SK-MEL-5 (cell line): ENCODE measurements at places on chromosomes 1 and 21. TPM values are rescaled to one million over a fixed set of nuclear protein-coding genes. Genes with fewer than 3 reads are reported as not detected.

DNA sequence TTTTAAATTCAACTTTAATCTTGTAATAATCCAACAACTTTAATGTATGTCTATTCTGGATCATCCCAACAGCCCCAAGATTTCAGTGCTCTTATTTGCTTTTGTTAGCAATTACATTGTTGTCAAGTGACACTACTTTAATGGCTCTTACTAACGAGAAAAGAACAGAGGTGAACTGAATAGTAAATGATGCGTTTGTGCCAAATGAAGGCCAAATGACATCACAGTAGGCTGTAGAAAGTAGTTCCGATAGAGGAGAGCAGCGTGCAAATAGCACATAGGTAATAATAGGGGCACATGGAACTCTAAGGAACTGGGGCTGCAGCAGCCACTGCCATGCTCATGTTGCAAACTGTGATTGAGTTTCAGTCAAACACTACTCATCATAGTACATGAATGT, 301.9 kb downstream of the LMX1A start:
- DNase-seq: no peak

GRCh38 chr1:42731585-42731984, 8.5 kb downstream of the CLDN19 start:
- DNase-seq: no peak

GRCh38 chr1:169245706-169246105, 121.9 kb downstream of the NME7 start:
- no peak for DNase-seq

GRCh38 chr1:1135339-1136136, 19.6 kb upstream of the C1orf159 start:
- DNase-seq: no peak

DNA sequence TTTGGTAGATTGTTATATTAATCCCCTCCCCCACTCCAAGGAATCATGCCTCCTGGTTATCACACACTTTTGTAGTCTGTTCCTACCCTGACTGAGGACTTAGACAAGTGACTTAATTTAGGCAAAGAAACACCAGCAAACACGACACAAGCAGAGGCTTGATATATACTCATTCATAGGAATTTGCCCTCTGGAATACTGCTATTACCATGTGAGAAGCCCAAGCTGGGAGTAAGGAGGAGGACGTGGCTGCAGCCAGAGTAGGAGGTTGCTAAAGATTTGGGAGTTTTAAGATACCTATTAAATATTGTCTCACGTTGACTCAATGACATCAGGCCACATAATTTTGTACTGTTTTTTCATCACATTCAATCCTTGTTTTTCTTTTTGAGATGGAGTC, 100.2 kb downstream of the LRRC53 start:
- DNase-seq: no peak

DNA sequence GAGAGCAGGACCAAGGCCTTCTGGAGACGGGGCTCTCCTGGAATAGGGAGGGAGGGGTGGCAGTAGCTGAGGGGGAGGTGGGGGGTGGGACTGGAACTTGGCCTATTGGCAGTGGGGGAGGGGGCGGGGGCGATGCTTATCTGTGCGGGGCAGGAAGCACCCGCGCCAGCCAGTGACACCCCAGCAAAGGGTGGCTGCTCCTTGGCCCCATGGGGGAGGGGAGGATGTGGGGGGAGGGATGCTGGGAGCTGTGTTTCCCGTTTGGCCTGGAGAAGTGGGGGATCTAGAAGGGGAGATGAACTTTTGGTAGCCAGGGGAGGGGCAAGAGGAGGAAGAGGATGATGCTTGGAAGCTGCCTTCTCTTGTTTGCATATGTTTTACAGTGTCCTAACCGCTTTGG, 11.0 kb downstream of the ZBTB7B start:
- no peak for DNase-seq

- DNase-seq: no peak
Observed at GRCh38 chr1:905071-905749, 18.5 kb upstream of the SAMD11 start.

DNA sequence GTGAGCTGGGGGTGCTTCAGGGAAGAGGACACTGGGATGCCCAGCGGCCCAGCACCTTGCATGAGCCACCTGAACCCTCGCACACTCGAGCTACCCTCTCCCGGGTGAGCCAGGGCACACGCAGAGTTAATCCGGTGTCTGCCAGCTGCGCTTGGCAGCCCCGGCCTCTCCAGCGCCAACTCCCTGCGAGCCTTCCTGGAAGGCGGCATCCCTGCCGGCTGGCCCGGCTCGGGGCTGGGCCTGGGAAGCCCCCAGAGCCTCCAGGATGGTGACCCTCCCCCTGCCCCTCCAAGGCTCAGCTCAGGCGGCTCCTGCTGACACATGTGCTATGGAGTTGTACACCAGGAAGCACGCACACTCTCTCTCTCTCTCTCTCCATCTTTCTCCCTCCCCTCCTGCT, 48.7 kb downstream of the RAP1GAP start:
- no peak for DNase-seq

- no peak for DNase-seq
Observed at GRCh38 chr1:183910845-183911244, 105.9 kb downstream of the RGL1 start.

DNA sequence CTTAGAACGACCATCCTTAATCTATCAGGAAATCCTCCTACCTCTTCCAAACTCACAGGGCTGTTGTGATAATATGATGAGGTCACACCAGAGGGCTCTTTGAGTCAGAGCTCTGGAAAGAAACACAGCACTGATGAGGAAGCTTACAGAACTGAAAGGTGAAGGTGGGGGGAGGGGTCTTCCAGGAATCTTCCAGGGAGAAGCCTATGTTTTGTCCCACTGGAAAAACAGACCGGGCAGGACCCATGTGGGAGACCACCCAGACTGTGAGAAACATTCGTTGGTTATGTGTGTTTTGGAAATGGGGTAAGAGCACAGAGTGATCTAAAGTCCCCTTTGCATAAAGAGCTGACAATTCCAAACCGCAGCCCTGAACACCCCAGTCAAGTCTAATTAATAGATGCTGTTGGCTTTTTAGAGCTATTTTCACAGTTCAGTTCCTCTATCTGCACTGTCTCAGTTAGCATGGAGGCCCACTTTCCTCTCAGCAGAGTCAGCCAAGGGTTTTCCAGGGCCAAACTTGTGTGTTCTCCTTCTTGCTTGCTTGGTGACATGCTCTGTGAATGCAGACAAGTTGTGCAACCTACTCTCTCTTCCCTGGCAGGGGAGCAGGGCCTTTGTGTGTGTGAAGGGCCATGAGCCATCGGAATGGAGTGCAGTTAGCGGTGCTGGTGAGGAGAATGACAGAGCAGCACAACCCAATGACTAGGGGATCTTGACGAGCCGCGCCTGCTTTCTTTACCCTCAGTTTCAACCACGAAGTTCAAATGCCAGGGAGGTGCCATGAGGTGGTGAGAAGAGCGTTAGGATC, 12.3 kb downstream of the PHLDA3 start:
- no peak for DNase-seq

DNA sequence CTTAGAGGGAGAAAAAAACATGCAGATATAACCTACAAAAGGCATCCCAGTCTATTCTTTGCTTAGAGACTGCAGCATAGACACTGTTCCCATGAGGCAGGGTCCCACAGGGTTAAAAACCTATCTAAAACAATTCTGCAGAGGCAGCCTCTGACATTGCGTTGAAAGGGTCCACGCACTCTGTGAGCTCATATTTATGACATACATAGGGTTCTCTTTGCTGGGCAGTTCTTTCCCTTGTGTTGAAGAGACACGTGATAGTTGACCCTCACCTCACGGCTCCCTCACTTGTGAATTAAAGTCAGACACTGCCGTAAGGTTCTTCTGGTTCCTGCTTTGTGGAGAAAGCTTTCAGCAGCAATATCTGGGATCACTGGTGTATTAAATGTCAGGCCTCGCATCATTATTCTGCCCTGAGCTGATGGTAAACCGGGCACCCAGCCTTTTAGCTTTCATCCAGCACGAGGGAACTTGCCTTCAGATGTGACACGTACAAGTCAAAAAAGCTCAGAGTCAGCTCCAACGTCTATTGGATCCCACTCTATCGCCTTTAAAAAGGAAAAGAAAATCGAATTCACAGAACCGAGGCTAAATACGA, 52.8 kb upstream of the HNRNPU start:
- DNase-seq: no peak

DNA sequence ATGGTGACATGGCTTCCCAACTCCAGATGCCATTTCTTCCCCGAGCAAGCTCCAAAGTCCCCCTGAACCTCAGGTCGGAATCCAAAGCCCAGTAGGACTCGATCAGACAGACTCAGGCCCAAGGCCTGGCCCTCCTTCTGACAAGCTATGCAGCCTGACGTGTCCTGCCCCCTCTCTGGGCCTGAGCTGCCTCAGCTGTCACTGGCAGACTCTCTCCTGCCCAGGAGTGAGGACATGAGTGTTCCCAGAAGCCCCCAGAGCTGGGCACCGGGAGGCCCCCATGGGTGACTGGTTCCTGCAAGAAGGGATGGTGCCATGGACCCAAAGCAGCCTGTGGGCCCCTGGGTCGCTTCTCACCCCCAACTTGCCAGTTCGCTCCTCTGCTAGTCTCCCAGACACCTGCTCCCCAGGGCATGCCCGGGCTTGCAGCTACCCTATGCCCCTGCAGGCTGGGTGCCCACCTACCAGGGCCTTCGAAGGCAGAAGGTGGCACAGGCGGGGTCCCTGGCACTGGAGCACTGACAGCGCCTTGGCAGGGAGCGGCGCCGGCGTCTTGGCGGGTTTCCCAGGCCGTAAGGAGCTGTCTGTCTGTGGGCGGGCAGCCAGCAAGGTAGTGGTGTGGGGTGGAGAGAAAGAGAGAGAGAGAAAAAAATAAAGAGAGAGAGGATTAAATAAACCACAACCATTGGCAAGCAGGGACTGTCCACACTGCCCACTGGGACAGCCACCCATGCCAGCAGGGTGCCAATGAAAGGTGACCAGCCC, 2.3 kb downstream of the EDN2 start:
- no peak for DNase-seq

DNA sequence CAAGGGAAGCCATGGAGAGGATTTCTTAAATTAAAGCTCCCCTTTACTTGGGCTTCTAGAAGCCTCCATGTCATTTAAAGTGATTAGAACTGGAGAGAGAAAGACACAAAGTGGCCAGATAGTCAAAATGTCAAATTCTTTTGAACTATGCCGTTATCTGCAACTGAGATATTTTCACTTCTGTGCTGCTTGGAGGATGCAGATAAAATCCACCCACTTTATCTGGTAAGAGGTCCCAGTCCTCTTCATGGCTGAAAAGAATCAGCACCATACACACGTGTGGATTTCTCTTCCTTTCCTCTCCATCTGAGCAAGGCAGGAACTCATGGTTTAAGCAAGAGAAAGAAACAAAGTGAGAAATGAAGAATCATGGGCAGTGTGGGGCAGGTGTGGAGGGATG, 276.9 kb upstream of the RUNX1 start:
- no peak for DNase-seq

The LMOD1 gene
- not detected in 2 replicates for total RNA-seq

The THRAP3 gene
- 63.2 and 65.1 TPM in 2 replicates for total RNA-seq

The SAMD13 gene
- total RNA-seq: 3.4 and 5.9 TPM in 2 replicates
